ENCODE measurements at places on chromosomes 11 and 22.
A peak's percentile ranks its signal among the peaks of the same experiment; 100 is the strongest.

DNA sequence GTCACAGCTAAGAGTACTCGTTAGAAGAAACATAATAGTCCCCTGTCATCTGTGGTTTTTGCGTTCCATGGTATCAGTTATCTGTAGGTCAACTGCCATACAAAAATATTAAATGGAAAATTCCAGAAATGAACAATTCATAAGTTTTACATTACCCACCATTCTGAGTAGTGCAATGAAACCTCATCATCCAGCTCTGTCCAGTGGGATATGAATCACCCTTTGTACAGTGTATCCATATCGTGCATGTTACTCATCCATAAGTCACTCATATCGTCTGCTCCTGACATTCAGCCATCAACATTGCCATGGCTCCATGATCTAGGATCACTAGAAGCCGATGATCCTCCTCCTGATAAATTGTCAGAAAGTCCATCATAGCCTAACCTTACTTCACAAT is 174.9 kb upstream of the C11orf87 start:
- H3K27ac ChIP-seq: no peak overlapping the region
- no peak overlapping the region for H3K4me3 ChIP-seq
- no peaks in the 10 kb centered on the region for H3K4me1 ChIP-seq

GRCh38 chr11:17734986-17735817 is 621 bp downstream of the KCNC1 start:
- H3K4me1 ChIP-seq: peaks cover 6% of the 10 kb centered on the region
- H3K27ac ChIP-seq: no peak overlapping the region
- peak overlapping the region; percentile 49 for H3K4me3 ChIP-seq
- peak; percentile 60 for DNase-seq
- peaks cover 26% of the 10 kb centered on the region for H3K27me3 ChIP-seq
- no peaks in the 10 kb centered on the region for H3K36me3 ChIP-seq

GRCh38 chr22:46296257-46297150 is at the start of gene GTSE1:
Gene GTSE1 (plus strand): TSS chr22:46296870. CDS start chr22:46297401, 531 bp downstream.
- H3K27ac ChIP-seq: peak within 1 kb of the TSS; percentile 95
- H3K36me3 ChIP-seq: no peaks in the 10 kb centered on the region
- peak; percentile 97 for DNase-seq
- H3K4me1 ChIP-seq: peaks cover 5% of the 10 kb centered on the region

DNA sequence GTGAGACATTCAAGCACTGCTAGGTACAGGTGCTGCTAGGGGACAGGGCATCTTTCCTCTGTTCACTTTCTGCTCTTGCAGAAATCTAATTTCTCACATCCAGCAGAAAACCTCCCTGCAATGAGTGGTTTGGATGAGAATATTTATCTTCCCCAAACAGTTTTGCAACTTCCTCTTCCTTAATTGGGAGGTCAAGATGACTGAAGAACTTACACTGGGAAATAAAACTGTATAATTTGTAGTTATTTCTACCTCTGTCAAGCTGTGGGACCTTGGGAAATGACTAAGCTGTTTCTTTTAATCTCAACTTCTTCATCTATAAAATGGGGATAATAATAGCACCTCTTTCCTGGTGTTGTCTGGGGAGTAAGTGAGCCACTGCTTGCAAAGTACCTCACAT is 69.8 kb downstream of the PRR5L start:
- no peak overlapping the region for H3K4me3 ChIP-seq
- no peaks in the 10 kb centered on the region for H3K27me3 ChIP-seq
- no peak overlapping the region for H3K27ac ChIP-seq
- no peaks in the 10 kb centered on the region for H3K36me3 ChIP-seq

DNA sequence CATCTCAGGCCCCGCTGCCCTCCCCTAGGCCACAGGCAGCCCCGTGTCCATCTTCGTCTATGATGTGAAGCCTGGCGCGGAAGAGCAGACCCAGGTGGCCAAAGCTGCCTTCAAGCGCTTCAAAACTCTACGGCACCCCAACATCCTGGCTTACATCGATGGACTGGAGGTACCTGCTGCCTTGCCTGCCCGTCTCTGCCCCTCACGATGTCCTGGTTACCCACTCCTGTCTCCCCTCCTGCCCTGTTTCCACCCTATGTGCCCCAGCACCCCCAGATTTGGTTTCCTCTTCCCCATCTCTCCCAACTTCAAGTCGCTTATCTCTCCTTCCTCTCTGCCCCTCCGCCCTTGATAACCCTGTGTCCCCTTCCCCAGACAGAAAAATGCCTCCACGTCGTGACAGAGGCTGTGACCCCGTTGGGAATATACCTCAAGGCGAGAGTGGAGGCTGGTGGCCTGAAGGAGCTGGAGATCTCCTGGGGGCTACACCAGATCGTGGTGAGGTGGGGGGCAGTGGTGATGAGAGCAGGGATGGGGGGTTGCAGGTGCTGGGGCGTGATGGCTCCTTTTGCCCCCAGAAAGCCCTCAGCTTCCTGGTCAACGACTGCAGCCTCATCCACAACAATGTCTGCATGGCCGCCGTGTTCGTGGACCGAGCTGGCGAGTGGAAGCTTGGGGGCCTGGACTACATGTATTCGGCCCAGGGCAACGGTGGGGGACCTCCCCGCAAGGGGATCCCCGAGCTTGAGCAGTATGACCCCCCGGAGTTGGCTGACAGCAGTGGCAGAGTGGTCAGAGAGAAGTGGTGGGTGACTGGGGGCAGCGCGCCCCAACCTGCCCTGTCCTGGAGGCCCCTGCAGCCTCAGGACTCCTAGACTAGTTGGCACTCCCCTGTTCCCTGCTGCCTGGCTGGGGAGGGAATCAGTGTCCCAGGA is 930 bp downstream of the SCYL1 start:
- H3K36me3 ChIP-seq: no peaks in the 10 kb centered on the region
- DNase-seq: no peak
- H3K4me1 ChIP-seq: peaks cover 27% of the 10 kb centered on the region
- H3K27me3 ChIP-seq: no peaks in the 10 kb centered on the region
- peak overlapping the region; percentile 92 for H3K27ac ChIP-seq

DNA sequence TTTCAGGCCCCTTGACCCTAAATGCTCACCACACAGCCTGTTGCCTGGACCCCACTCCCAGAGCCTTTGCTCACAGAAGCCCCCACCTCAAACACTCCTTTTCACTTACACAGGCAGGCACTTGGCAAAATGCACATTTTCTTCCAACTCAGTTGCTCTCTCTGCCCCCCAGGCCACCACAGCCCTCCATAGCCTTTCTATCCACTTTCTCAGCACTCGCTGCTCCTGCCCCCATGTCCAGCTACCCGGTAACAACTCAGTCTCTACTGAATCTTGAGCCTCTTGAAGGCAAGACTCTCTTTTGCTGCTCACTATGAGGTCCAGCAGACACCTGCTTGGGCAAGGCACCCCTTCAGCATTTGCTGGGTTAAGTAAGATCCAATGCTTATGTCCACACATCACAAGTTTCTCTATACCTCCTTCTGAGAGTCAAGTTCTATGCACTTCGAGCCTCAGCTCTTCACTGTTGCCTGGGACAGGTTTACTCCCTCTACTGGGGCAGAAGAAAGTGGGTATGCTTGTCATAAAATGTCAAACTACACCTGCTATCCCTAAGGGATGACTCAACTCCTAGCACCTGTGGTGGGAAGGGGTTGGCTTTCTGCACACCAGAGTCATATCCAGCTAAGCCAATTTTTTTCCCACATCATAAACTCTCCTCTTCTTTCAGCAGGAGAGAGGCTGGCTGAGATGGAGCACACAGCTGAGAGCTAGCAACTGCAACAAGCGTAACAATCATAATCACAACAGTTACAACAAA is 36.9 kb downstream of the MORC2 start:
- DNase-seq: no peak
- H3K36me3 ChIP-seq: no peaks in the 10 kb centered on the region
- no peaks in the 10 kb centered on the region for H3K4me1 ChIP-seq

DNA sequence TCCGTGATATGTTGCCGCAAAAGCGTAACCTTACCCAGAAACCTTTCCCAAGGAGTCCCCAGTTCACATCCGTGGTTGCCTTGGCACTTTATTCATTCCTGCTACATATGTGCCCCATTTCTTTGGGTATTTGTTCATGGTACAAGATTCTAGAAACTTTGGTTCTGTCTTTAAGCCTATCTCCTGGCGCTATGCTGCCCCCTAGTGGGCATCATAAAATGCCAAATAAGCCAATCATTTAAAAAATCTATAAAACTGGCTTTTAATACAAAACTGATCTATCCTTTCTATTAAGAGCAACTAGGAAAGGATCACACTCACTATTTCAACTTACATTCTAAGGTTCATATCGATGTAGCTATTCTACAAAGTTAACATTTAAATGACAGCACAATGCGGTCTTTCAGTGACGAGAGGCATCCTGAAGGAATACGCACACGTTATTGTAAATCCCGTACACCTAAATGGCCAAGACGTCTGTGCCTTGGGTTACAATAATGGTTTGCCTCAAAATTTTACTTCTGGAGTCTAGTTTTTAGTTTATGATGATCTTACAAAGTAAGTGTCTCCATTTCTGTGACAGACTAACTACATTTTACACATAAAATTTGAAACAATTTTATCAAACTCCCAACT is 16.2 kb downstream of the PIWIL3 start:
- H3K27ac ChIP-seq: no peak overlapping the region
- H3K27me3 ChIP-seq: no peaks in the 10 kb centered on the region
- no peaks in the 10 kb centered on the region for H3K4me1 ChIP-seq
- H3K4me3 ChIP-seq: no peak overlapping the region

GRCh38 chr11:446891-447290 is 3.2 kb upstream of the PTDSS2 start:
- peak; percentile 84 for DNase-seq
- no peak overlapping the region for H3K27ac ChIP-seq
- H3K4me1 ChIP-seq: peaks cover 56% of the 10 kb centered on the region
- no peak overlapping the region for H3K4me3 ChIP-seq

GRCh38 chr11:65090628-65091027 is 5.4 kb upstream of the VPS51 start:
- H3K27me3 ChIP-seq: no peaks in the 10 kb centered on the region
- peaks cover 39% of the 10 kb centered on the region for H3K36me3 ChIP-seq
- no peak for DNase-seq
- H3K4me3 ChIP-seq: no peak overlapping the region
- no peaks in the 10 kb centered on the region for H3K4me1 ChIP-seq
- no peak overlapping the region for H3K27ac ChIP-seq

- no peak overlapping the region for H3K4me3 ChIP-seq
- no peaks in the 10 kb centered on the region for H3K36me3 ChIP-seq
- no peak overlapping the region for H3K27ac ChIP-seq
- peaks cover 7% of the 10 kb centered on the region for H3K4me1 ChIP-seq
- no peaks in the 10 kb centered on the region for H3K27me3 ChIP-seq
Observed at GRCh38 chr11:105206633-105207032, 67.1 kb upstream of the CARD18 start.

GRCh38 chr11:45924036-45924915 is 1.8 kb downstream of the LARGE2 start:
- no peak for DNase-seq
- H3K27ac ChIP-seq: no peak overlapping the region
- peaks cover 18% of the 10 kb centered on the region for H3K27me3 ChIP-seq
- no peaks in the 10 kb centered on the region for H3K36me3 ChIP-seq
- no peak overlapping the region for H3K4me3 ChIP-seq

- no peak overlapping the region for H3K4me3 ChIP-seq
- H3K36me3 ChIP-seq: peaks cover 11% of the 10 kb centered on the region
- DNase-seq: no peak
- no peaks in the 10 kb centered on the region for H3K4me1 ChIP-seq
- no peaks in the 10 kb centered on the region for H3K27me3 ChIP-seq
- H3K27ac ChIP-seq: no peak overlapping the region
Observed at GRCh38 chr11:17188675-17189074, 19.1 kb downstream of the PIK3C2A start.

DNA sequence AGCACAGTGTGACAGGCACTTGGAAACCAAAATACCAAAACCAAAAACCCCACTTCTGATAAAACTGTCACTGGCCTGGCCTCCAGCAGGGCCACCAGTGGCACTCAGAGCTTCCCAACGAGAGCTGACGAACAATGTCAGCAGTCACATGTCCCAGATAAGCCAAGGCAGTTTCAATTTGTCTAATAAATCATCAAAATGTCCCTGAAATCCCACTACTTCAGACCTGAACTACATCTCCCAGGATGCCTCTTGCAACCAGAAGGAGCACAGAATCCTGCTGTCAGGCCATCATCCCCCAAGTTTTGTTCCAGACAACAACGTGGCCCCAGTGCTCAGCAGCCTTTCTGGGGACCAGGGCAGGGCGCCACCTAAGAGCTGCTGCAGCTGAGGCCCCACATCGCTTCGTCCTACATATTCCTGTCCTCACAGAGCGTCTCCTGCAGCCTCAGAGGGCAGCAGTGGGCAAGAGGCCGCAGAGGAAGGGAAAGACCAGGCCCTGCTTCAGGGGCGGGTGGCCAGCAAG is 25.1 kb downstream of the LRFN4 start:
- no peaks in the 10 kb centered on the region for H3K27me3 ChIP-seq
- H3K27ac ChIP-seq: no peak overlapping the region
- H3K4me3 ChIP-seq: no peak overlapping the region
- no peaks in the 10 kb centered on the region for H3K36me3 ChIP-seq
- no peaks in the 10 kb centered on the region for H3K4me1 ChIP-seq

DNA sequence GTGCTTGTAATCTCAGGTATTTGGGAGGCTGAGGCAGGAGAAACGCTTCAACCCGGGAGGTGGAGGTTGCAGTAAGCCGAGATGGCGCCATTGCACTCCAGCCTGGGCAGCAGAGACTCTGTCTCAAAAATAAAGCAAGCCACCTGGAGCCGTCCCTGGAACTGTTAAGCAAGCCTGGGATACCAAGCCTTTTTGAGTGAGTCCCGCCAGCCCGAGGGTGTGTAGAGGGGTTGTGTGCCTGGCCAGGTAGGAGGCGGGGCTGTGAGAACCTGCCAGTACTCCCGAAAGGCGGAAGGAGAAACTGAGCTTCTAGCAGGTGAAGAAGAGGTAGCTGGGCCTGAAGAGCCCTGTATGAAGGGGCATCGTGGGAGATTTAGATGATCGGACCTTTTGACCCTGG is 52.4 kb downstream of the TRIOBP start:
- DNase-seq: no peak
- H3K4me3 ChIP-seq: no peak overlapping the region
- no peaks in the 10 kb centered on the region for H3K36me3 ChIP-seq
- H3K27ac ChIP-seq: no peak overlapping the region
- H3K4me1 ChIP-seq: peaks cover 18% of the 10 kb centered on the region

DNA sequence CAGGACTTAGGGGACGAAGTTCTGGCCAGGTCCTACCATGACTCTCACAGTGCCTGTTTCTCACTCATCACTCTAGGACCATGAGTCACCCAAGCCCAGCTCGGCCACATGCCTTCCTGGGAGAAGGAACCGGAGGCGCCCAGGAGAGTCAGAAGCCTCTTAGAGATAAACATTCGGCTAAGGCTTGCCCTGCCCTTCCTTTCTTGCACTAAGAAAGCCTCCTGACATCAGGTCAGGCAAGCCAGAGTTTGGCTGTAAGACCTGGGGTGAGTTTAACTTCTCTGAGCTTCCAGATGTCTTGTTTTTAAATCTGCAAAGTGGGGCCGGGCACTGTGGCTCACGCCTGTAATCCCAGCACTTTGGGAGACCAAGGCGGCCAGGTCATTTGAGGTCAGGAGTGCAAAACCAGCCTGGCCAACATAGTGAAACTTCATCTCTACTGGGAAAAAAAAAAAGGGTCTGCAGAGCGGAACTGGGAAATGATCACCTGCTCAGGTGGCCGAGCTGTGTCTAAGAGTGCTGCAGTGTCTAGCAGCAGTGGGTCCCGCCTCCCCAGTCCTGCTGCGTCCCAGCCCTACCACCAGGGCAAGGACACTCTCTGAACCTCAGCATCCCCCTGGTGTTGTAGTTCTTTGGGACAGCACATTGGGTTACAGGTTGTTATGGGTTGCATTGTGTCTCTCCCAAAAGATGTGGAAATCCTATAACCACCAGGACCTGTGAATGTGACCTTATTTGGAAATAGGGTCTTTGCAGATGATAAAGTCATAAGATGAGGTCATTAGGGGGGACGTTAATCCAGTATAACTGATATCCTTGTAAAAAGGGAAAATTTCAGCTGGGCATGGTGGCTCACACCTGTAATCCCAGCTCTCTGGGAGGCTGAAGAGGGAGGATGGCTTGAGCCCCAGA is 1.8 kb upstream of the CARS1 start:
- no peaks in the 10 kb centered on the region for H3K27me3 ChIP-seq
- DNase-seq: no peak
- no peaks in the 10 kb centered on the region for H3K36me3 ChIP-seq

Data from Peyer's patch (tissue), 4 donors.